ENCODE measurements at places on chromosomes 16 and 17.

DNA sequence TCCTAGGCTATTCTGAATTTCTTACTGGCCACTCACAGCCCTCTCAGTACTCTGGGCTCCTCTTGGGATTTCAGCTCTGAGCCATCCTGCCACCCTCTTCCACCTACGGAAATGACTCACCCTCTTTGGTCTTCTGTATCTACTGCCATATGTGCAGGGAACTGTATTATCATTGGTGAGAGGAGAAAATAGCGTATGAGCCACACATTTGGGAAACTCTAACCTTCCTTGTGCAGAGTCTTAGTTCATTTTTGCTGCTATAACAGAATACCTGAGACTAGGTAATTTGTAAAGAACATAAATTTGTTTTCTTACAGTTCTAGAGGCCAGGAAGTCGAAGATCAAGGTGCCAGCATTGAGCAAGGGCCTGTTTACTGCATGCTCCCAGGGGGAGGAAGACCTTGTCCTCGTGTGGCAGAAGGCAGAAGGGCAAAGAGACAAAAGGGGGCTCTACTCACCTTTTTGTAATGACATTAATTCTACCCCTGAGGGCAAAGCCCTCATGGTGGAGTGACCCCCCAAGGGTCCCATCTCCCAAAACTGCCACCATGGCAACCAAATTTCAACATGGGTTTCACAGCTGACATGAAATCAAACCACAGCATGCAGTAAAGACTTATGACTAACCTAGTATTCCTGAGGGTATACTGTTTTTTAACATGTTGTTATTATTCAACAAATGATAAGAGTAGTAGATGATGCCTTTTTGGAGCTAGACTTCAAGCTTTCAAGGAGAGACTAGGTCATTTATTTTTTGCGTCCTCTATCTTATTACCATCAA is 191.8 kb downstream of the PRKCA start:
- no peak for DNase-seq

GRCh38 chr17:79742951-79743476 is 12.3 kb downstream of the ENPP7 start:
- no peak for DNase-seq

DNA sequence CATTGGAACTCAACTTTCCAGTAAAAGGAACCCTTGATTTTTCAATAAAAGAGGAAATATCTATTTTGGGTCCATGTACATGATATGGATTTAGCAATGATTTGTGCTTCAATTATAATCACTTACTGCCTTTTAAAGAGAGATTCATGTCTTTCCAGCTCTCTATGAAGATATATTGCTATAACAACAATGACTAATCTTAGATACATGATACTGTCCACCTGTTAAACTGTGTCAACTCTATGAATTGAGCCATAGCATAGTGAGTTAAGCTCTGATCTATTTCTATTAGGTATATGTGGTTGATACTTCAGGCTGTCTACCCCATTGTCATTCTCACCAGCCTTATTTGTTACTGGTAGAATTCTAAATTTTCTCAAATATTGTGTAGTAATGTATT is 15.0 kb upstream of the MPHOSPH6 start:
- no peak for DNase-seq

DNA sequence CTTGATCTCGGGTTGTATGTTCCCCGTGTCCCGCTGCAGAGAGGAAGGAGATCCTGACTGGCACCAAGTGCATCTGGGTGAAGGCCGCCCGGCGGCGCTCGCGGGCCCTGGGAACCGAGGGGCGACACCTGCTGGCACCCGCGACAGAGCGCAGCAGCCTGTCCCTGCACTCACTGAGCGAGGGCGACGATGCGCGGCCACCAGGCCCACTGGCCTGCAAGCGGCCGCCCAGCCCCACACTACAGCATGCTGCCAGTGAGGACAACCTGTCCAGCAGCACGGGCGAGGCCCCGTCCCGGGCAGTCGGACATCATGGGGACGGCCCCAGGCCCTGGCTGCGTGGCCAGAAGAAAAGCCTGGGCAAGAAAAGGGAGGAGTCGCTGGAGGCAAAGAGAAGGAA is 7.5 kb downstream of the BTBD17 start:
- DNase-seq, result no peak

DNA sequence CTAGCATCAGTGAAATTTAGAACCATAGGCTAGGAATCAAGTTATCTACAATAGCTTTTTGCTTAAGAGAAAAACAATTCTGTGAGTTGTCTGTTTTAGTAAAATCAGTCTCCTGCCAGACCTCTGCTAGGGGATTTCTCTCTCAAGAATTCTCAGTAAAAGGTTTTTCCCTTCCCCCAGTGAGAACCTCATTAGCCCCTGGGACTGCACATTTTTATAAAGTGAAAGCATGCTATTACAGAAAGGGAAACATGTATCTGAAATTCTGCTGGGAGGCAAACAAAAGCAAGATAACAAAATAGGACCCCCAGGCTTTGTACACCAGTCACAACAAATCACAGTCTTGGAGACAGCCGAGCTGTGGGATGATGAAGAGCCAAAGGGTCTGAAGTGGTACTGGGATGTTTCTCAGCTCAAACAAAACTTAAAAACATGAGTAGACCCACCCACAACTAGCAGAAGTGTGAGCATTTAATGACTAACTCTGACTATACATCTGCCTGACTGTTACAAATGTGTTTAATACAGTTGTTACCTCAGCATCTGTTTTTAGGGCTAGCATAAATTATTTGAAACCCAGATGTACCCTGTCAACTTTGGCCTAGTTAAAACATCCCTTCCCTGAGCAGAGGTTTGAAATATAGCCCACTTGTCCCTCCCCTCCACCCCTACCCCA is 20.0 kb upstream of the GLG1 start:
- no peak for DNase-seq

DNA sequence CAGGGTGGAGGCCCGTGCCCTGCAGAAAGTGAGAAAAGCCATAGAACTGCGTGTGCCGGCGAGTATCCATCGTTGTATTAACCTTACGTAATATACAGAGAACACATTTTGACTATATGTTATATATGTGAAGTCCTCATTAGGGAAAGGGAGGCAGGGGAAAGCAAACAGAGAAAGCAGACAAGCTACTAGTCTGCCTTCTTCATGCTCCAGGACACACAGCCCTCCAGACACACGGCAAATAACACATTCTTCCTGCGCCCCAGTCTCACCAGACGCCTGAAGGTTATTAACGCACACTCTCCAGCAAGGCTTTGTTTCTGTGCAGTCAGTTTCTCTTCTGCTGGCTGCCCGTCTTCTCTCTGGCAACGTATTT is 28.8 kb downstream of the PRDM7 start:
- DNase-seq, result no peak

DNA sequence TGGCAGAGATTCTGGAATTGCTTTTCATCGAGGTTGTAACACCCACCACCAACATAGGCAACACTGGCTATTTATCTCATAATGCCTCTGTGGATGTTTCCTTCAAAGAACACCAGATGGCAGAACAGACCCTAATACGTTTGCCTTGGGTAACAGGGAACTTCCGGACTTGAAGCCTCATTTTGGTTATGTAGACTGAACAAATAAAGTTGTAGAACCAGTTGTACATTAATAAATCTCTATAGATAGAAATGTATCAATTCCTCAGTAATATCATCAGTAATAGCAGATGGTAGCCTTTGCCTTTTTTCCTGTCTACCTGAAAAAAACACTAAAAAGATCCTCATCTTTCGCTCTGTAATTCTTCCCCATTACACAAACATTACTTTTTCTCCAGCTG is 25.9 kb upstream of the APOH start:
- DNase-seq, result no peak

- no peak for DNase-seq
These were observed 75.9 kb upstream of the RNU2-1 start for GRCh38 chr17:43309505-43310332.

Measured in stimulated activated CD8-positive, alpha-beta memory T cell treated with anti-CD3 and anti-CD28 coated beads, Interleukin-12 subunit alpha, Interleukin-12 subunit beta, amount 100 ng/mL, for 4 hours (primary cell).